ENCODE measurements at places on chromosomes 1 and 21.

GRCh38 chr1:175788586-175789252 lies 45.3 kb upstream of the TNR start:
- no peak for DNase-seq

- no peak for DNase-seq
Observed at GRCh38 chr1:224675590-224675989, 59.5 kb downstream of the CNIH3 start.

- DNase-seq = peak; percentile 66
Observed at GRCh38 chr1:15918962-15919715, 56.8 kb downstream of the ZBTB17 start.

GRCh38 chr1:243827206-243827605 lies 22.8 kb downstream of the AKT3 start:
- DNase-seq = no peak

GRCh38 chr1:154093699-154094098 lies 61.2 kb downstream of the NUP210L start:
- no peak for DNase-seq

DNA sequence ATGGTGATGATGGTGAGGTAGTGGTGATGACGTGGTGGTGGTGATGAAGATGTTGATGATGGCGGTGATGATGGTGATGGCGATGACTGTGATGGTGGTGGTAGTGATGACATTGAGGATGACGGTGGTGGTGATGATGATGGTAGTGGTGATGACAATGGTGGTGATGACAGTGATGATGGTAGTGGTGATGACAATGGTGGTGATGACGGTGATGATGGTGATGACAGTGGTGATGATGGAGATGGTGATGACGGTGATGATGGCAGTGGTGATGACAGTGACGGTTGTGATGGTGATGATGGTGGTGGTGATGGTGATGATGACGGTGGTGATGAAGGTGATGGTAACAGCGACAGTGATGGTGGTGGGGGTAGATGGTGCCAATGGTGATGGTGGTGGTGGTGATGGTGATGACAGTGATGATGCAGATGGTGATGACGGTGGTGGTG lies 39.4 kb downstream of the FAAP20 start:
- DNase-seq = no peak

DNA sequence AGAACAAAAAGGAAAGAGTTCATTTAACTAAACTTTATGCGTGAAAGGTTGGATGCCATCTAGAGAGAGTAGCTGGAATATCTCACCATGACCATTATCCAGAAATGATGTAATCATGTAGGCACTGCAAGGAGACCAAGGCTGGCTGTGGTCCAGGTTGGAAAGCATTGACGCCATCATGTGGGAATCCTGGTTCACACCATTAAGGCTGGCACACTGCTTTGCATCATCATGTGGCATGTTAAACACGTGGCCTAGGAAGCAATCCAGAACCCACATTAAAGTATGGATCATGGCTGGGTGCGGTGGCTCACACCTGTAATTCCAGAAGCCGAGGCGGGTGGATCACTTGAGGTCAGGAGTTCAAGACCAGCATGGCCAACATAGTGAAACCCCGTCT lies 4.3 kb downstream of the ADAMTS1 start:
- DNase-seq = no peak

- DNase-seq = peak; percentile 38
Observed at GRCh38 chr21:44596068-44596725, 3.9 kb upstream of the KRTAP10-6 start.

- DNase-seq = no peak
Observed at GRCh38 chr21:16775076-16775475, 737.8 kb upstream of the CXADR start.

DNA sequence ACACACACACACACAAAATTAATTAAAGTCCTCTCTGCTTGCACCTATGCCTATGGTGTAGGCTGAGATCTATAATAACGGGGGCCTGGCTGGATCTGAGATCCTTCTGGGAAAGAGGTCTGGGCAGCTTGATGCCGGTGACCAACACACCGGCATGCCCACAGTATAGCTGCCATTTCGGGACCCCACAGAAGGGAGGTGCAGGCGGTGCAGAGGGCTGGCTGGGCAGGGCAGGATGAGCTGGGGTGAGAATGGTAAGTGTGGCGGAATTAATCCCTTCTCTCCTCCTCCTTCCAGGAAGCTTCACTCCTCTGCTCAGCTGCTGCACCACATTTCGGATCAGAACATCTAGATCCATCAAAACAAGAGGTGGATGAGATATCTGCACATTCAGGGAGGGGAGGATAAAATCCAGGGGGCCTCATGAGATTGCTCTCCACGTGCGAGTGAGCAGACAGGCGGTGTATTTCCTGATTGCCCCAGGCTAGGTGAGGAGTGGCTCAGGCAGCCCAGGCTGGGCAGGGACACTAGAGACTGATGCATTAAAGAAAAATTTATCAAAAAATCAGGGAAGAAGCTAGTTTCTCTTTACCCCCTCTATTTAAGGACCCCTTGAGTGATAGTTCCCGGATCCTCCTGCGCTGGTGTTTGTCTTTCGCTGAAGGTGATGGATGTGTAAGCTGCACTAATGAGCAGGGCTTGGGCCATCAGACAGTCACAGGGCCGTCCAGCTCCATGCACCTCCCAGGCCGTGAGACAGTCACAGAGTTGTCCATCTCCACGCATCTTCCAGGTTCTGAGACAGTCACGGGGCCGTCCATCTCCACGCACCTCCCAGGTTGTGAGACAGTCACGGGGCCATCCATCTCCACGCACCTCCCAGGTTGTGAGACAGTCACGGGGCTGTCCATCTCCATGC lies 449.9 kb downstream of the PTPRU start:
- DNase-seq = peak; percentile 47

DNA sequence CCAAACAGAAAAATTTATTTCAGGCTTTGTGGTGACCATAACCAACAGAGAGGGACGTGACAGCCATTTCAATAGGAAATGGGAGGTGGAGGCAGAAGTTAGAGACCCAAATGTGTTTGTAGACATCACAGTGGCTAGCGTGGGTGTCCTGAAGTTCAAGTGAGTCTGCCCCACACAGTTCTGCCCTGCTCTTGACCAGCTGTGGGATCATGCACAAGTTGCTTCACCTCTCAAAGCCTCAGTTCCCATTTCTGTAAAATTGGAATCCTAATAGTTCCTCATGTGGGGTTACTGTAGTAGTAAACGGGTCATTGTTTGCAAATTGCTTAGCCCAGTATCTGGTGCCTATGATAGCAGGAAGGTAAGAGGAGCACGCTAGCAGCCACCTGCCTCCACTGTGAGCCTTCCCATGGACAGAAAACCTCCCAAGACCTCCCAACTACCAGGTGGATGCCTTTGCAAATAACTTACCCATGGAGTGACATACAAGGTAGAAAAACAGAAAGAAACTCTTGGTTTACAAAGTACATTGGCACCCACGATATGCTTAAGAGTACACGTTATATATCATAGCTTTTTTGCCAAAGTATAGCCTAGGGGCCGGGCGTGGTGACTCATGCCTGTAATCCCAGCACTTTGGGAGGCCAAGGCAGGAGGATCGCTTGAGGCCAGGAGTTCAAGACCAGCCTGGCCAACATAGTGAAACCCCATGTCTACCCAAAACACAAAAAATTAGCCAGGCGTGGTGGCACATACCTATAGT lies 29.1 kb downstream of the FHAD1 start:
- DNase-seq = no peak

- DNase-seq = no peak
Observed at GRCh38 chr1:215380566-215380965, 186.5 kb upstream of the KCTD3 start.

- DNase-seq = no peak
Observed at GRCh38 chr1:216688127-216688657, 35.0 kb downstream of the ESRRG start.

DNA sequence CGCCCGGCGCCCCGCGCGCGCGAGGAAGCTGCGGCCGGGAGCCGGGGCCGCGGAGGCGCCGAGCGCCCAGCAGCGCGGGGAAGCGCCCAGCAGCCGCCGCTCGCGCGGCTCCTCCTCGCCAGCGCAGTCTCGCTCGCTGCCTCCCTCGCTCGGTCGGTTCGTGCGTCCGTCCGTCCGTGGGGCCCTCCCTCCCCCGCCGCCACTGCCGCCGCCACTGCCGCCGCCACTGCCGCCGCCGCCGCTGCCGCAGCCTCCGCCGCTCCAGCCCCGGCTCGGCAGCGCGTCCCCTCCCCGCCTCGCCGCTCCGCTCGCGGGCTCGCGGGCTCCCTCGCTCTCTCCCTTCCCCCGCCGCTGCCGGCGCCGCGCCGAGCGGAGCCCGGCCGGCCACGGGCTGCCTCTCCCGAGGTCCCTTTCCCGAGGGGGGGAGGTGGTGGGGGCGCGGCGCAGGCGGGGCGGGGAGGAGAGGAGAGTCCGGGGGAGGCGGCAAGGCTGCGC lies at the start of gene KCND3:
Gene KCND3, minus strand, starts transcription at position 138 of the 495 bp plus-strand sequence.
- DNase-seq = no peak

- no peak for DNase-seq
Observed at GRCh38 chr1:54403808-54404261, 2.4 kb downstream of the SSBP3 start.

DNA sequence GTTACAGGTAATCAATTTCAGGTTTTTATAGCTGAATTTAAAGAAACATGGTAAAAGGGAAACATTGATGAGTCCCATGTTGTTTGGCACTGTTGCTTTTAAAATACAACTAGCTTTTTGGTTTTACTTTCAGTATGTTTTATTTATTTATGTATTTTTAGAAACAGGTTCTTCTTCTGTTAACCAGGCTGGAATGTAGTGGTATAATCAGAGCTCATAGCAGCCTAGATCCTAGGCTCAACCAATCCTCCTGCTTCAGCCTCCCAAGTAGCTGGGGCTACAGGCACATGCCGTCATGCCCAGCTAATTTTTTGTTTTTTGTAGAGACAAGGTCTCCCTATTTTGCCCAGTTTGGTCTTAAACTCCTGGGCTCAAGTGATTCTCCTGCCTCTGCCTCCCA lies 50.4 kb downstream of the CTTNBP2NL start:
- no peak for DNase-seq

DNA sequence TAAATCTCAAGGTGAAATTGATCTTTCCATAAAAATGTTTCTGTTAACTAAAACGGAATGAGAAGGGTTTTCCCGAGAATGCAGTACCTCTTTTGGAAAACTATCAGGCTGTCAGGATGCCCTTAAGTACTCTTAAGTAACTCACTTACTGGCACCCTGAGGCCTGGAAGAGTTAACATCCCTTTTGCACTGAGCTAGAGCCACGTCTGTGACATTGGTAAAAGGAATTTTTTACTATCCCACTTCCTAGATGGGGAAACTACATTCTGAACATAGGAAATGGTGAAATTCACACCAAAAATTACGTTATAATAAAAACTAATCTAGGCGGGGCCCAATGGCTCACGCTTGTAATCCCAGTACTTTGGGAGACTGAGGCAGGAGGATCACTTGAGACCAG lies 39.7 kb upstream of the MAP10 start:
- DNase-seq = no peak

DNA sequence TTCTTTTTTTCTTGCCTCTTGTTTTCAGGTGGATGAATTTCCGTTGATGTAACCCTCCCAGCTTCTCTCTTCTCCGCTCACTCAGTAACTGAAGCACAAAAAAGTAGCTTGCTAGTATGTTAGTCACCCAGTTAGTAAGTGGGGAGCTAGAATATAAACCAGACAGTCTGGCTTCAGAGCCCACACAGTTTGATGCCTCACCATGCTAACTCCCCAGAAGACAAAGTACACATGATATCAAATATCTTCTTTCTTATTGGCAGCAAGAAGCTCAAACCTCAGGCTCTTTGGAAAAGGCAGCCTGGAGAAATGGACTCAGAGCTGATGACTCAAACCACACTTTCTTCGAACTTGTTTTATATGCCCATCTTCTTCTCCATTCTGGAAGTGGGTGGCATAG lies 187.5 kb upstream of the PLXNA2 start:
- no peak for DNase-seq

DNA sequence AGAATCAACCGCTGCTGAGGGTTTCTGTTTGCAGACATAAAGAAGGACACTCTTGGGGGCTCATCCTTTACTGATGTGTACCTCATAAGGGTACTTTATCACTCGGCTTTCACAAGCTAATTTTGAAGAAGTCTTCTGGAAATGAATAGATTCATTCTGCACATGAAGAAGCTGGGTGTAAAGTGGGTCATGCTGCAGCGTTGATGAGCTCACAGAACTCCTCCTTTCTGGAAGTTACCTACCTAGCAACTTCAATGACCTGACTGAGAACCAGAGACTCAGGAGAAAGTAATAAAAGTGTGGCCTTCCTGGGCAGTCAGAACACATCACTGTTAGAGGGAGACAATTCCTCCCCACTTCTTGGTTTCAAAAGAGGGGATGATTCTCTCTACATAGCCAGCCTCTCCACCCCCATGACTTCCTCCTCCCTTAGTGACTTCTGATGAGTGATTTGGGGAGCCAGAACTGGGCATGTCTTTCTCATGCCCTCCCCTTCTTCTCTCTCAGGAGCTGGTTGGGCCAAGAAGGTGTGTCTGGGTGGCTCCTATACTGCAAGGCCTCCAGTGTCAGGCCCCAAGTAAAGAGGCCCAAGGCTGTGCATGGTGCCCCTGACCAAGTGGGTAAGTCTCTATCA lies 27.0 kb downstream of the PCNX2 start:
- no peak for DNase-seq

- no peak for DNase-seq
Observed at GRCh38 chr1:116751146-116751545, 3.1 kb upstream of the CD2 start.

GRCh38 chr1:18088077-18088594 lies 19.5 kb upstream of the IGSF21 start:
- no peak for DNase-seq

DNA sequence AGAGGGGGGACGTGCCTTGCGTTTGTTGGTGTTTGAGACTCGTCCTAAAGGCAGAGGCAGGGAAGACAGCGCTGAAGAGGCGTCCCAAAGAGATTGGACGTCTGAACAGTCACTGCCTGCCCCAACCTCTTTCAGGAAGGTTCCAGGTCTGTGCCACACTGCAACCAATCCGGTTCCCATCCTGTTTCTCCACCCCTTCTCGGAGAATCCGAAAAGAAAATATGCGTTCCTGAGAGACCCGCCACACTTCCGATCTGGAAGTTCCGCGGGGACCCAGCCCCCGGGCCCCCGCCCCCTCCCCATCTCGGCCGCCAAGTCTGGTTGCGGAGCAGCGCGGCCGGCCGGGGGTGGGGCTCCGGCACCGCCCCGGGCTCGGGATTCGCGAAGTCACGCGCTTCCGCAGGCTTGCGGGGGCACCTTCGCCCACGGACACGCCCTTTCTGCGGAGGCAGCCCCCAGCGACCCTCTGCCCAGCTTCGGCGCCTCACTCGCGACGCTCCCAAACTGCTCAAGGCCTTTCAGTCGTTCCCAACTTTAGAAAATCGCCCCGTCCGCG lies 124.5 kb upstream of the DPYD start:
- DNase-seq = no peak

DNA sequence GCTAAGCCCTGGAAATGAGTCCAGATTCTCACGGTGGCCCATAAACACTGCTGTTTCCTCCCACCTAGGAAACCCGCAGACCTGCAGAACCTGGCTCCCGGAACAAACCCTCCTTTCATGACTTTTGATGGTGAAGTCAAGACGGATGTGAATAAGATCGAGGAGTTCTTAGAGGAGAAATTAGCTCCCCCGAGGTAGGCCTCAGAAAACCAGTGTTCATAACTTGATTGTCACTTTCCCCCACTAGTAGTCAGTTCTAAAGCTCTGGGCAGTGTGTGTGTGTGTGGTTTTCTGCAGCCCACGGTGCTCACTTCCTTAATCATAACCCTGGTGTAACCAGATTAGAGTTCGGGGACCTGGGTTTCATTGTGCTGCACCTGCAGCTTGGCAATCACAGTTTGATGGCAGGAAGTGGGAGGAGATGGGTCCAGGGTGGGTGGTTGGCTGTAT lies 39.1 kb downstream of the CLIC6 start:
- DNase-seq = no peak

- DNase-seq = no peak
Observed at GRCh38 chr1:67061266-67061665, 7.3 kb upstream of the SLC35D1 start.

GRCh38 chr1:231584117-231584516 lies 42.5 kb upstream of the DISC1 start:
- DNase-seq = no peak
